Activated T-cell treated with anti-CD3 and anti-CD28 coated beads for 48 hours (primary cell): ENCODE measurements at places on chromosomes 12 and 14.

- DNase-seq, result no peak
These were observed 180.2 kb downstream of the ACSS3 start for GRCh38 chr12:81257947-81258551.

DNA sequence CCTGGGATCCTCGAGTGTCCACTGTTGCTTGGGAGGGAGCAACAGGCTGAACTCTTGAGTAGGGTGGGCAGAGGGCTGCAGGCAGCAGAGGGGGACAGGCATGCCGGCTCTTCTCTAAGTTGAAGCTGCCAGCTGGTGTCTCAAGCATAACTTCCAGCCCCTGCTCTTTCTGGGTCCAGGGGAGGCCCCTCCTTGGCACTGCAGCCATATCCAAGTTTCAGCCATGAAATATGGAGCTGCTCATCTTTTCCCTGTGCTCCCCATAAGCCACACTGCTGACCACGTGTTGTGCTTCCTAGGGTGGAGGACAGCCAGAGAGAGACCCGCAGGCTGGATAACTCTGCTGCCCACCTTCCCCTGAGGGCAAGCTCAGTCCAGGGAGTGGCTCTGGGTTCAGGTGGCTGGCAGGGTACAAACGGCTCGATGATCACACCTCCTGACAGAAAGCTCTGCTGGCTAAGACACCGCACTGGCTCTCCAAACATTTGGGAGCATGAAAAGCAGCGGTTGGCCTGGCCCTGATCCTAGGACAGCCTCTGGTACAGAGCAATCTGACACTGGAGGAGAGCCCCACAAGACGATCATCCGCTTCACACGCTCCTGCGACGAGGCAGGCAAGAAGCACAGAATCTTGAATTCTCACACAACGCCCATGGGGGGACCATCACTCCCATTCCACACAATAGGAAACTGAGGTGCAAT, 79.6 kb downstream of the PITPNM2 start:
- DNase-seq, result no peak

DNA sequence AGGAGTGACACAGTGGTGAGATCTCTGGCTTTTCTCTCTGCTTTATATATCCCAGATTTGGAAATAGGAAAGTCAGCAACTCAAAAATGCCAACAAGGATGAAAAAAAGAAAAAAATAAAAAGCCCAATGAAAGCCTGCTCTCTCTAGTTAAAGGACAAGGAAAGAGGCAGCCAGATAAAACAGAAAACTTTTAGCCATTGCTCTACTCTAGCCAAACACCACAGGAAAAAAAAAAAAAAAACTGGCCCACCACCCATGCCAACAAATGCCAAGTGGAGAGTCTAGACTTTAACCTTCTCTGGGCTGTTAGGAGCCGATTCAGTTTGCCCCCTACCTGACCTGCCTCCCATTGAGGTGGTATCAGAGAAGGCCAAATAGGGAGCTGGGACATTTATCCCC, 222.3 kb upstream of the TMTC1 start:
- DNase-seq, result no peak

DNA sequence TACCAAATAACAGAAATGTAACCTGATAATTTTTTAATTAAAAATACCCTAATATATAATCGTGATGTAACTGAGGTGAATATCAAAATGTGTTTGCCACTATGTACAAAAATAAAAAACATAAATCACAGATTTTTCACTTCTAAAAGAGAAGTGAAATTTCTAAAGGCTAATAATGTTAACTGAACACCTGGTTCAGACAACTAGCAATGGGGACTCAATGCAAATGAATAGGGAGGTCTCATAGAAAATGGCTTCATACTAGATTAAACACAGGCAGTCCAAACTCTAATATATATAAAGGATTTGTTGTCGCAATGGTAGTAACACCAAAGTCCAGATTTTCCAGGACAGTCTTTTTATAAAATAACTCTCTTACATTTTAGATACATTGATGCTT, 365.4 kb upstream of the ATP2B1 start:
- DNase-seq, result no peak

- DNase-seq, result no peak
These were observed 2.4 kb upstream of the CSRNP2 start for GRCh38 chr12:51085757-51086156.

DNA sequence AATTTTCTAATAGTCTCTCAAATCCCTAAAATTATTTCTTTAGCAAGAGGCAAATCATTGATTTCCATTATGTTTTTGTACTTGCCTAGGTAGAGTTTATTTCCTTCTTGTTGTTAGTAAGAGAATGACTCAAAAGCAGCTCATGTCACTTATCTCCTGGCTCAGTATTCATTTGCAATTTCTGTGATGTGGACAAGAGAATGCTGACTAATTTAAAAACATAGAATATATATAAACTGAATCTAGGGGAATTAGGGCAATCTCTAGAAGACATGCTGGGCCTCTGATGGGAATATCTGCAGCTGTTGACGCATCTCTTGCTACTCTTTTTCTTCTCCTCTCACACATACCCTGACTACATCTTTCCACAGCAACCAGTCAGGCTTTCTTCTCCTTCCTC, 130.8 kb upstream of the PRKD1 start:
- DNase-seq, result no peak

DNA sequence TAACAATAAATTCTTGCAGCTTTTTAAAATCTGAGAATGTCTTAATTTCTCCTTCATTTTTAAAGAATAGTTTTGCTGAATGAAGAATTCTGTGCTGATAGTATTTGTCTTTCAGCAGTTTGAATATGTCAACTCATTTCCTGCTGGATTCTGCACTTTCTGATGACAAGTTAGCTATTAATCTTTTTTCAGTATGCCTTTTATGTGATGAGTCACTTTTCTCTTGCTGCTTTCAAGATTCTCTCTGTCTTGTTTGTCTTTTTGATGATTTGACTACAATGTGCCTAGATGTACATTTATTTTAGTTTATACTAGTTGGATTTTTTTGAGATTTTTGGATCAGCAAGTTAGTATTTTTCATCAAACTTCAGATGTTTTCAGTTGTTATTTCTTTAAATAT, 87.9 kb upstream of the AVPR1A start:
- DNase-seq, result no peak

GRCh38 chr12:102765736-102766135, 151.3 kb downstream of the PAH start:
- DNase-seq, result no peak

DNA sequence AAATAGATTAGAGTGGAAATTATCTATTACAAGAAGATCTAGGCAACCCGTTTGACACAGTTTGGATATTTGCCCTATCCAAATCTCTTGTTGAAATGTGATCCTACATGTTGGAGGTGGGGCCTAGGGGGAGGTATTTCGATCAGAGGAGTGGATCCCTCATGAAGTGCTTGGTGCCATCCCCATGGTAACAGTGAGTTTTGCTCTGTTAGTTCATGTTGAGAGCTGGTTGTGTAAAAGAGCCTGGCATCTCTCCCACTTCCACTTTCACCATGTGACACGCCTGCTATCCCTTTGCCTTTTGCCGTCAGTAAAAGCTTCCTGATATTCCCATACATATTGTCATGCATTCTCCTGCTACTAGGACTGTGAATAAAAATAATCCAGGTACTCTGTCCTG, 66.4 kb upstream of the FLRT2 start:
- DNase-seq, result no peak

- DNase-seq, result no peak
These were observed 15.9 kb downstream of the TAOK3 start for GRCh38 chr12:118356809-118357256.

DNA sequence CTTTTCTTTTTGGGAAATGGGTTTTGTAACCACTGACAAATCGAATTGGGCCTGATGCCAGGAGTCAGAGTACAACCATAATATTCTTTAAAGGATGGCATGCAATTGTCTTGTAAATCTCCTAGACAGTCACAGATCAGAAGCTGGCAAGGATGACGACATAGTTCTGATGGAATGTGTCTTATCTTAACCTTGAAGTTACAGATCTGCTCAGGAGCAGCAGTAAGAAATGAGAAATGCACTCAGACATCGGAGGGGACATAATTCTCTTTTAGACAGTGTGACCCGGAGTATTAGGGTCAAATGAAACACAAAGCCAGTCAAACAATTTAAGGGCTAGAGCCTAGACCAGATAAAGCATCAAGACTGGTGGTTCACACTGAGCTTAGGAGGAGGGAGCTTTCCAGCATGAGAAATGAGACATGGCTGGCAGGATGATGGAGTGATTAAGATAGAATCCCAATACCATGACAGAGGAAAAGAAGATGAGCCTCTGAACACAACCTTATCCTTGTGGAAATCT, 17.5 kb downstream of the CBX5 start:
- DNase-seq, result no peak

- DNase-seq, result no peak
These were observed 1.1 kb upstream of the TUBA1A start for GRCh38 chr12:49189731-49190716.

- DNase-seq, result no peak
These were observed 6.8 kb downstream of the TMCC3 start for GRCh38 chr12:94643606-94644005.

DNA sequence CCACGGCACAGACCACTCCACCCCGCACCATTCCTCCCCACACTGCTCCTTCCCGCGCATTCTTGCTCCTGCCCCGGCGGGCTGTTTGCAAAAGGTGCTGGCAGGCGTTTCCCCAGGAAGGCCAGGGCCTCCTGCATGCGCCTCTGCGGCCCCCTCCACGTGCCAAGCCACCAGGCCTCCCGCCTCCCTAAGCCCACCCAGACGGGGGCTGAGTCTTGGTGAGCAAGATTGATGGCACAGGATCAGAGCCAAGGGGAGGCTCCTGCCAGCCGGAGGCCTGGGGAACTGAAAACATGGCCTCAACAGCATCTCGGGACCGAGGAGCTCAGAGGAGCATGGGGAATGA, 328.3 kb upstream of the DIO3 start:
- no peak for DNase-seq

GRCh38 chr12:53975064-53975471, 314 bp upstream of the HOTAIR start:
- no peak for DNase-seq

DNA sequence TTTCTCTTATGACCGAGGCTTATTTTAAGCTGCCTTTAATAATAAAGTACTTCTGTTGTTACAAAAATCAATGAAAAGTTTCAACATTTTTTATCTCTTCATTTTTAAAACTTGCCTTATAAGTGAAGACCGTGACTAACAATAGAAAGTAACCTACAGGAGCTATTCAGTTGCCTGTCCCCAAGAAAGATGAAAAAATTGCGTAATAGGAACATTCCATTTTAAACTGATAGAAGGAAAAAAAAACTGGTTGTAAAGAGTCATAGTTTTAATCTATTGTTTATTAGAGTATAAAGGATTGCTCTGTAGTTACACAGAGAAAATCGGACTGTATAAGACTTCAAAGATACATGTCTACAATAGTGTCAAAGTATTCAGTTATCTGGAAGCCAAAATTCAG, 83.3 kb downstream of the DAAM1 start:
- no peak for DNase-seq

- DNase-seq, result no peak
These were observed 27.0 kb upstream of the HIGD1C start for GRCh38 chr12:50925342-50925651.

DNA sequence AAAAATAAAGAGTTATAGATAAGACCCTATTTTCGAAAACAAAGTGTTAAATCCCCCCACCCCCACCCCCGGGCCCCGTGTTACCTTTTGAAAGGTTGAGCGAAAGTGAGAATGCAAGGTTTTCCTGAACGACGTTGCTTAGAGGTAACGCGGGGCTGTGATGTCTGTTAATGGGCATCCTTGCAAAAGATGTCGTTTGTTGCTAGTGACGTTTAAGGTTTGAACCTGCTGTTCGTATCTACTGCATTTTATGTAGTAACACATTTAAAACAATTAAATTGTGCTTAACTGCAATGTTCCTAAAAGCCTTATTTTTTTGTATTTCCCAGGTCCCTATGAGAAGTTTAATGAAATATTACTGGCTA, 1.2 kb downstream of the CPSF6 start:
- DNase-seq, result no peak

DNA sequence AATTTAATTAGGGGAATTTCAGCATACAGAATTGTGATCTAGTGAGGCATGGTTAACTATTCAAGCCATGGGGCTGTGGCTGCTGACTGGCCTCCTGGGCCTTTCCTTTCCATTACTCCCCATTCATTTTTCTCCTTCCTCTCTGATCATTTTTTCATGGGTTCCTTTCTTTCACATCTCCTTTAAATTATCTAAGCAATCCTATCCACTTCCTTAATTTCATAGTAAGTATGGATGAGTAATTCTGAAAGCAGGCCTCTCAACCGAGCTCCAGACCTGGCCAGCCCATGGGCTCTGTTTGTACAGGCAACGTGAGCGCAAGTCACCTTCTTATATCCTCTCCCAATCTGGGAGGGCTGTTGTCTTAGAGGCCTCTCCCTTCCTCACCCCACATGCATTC, 13.4 kb downstream of the CKAP4 start:
- DNase-seq, result no peak

- DNase-seq, result no peak
These were observed 3.7 kb upstream of the ART4 start for GRCh38 chr12:14846876-14847580.

- DNase-seq, result no peak
These were observed 8.6 kb downstream of the SETD1B start for GRCh38 chr12:121812320-121812871.

DNA sequence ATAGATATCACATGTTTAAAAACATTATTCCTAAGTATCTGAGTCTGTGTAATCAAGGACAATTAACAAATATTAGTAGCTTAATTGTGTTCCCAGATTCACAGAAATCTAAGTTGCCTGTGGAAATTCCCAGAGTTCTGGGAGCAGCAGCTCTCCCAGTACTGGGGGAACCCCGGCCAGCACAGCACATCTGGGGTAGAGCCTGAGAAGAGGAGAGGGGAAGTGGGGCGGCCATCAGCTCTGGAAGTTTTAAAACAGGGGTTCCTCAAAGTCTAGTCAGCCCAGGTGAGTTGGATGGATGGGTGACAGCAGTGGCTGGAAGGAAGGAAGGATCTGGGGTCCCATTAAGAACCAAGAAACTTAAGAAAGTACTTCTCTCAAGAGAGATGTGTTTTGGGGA, 24.6 kb downstream of the PRICKLE1 start:
- no peak for DNase-seq

DNA sequence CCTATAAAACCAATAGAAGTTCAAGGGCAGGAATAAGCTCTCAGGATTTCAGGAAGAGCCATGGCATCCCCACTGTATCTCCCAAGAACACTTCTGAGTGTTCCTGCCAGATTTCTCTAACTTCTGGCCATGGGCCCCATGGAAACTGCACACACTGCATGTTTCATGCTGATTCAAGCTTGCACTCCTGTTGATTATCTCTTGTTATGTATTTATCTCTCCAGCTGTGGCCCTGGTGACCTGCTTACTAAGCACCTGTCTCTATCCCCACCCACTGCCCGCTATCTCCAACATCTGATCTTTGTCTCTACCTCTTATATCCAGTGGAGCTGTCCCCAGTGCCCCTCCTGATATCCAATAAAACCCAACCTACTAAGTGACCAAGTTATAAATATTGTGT, 285.3 kb downstream of the PDZRN4 start:
- DNase-seq, result no peak

GRCh38 chr14:99072956-99073355, 199.0 kb downstream of the BCL11B start:
- DNase-seq, result no peak

- DNase-seq, result no peak
These were observed 520.5 kb downstream of the GLT1D1 start for GRCh38 chr12:129373746-129374145.
